ENCODE measurements at places on chromosomes 1 and 21.
A peak's percentile ranks its signal among the peaks of the same experiment; 100 is the strongest.

DNA sequence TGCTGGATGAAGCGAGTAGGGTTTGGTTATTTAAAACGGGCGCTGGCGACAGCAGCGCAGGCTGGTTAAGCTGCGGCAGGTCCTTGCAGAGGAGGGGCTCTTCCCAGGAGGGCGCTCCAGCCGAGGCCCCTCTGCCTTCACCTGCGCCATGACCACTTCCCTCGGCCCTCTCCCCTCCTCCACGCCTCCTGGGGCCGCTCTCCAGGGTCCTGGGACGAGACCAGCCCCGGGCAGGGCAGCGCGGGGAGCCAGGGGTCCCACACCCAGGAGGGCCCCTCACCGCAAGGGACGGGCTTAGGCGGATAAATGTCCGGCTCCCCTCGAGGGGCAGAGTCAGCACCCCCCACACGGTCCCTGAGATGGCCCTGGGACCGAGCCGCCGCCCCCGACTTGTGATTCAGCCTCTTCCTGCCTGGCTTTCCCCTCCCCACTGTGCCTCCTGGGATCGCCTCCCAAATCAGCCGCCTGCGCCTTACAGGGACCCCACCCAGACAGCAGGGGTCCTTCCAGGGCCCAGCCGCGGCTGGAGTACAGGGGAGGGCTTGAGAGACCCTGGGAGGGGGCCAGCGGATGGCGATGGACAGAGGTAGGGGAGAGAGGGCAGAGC lies 380.7 kb downstream of the MATN1 start:
- no peak for DNase-seq

DNA sequence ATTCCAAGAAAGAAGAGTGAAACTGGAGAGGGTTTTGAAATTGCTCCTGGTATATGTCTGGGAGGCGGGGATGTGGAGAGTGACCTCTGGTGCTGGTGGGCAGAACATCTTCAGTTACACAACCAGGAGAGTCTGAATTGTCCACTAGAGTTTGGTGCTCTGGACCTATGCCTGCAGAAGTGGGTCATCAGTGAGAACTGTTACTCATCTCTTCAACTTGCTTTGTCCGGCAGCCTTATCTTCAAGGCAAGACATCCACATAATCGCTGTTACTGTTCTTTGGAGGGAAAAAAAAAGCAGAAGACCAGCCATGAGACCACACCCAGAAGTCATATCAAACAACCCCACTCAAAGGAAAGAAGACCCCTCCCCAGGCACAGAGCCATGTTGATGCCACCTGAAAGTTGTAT lies 14.9 kb downstream of the SH2D1B start:
- no peak for DNase-seq

DNA sequence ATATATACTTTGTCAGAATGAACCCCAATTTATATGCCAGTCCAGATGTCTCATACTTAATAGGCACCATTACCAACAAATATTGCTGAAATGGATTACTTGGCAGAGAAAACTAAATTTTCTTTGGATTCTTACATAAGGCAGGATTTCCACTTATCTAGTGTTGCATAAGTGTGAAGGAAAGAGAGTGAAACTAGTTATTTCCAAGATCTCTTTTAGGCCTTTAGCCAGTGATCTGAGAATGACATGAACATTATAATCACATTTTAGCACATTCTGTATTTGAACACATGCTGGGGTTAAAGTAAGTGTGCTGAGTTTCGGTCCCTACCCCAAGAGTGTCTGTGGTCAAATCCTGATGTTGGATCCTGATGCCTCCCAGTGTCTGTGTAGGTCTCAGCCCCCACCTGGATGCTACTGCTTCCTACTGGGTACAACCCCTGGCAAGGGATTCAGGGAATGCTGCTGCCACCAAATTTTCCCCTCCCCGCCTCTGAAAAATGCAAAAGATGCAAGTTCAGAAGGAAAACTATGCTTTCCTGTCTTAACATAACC lies 11.2 kb downstream of the DDAH1 start:
- peak; percentile 68 for DNase-seq

DNA sequence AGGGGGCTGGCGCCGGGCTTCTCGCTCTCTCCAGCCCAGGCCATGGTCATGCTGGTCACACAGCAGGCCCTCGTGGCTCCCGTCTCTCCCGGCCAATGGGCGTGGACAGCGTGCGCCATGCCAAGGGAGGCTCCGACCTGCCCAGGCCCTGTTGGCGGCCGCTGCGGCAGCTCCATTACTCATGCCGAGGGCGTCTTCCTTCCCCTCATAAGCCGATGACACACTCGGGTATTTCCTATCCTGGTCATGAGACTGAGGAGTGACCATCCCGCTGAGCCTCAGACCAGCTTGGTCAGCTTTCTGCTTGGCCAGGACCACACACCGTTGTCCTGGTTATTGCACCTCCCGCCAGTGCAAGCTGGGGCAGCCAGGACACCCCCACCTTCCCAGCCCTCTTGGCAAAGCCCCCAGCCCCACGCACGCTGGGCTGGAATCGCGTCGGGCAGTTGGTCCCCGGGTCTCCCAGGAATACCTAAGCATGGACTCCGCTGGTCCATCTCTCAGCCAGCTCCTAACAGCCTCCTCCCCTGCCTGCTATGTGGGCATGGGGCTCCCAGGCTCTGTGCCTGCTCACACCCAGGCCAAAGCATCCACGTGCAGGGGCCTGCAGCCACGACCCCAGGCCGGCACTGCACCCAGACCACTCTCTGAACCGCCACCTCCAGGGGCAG lies 49.8 kb downstream of the ARHGEF16 start:
- no peak for DNase-seq

- no peak for DNase-seq
Observed at GRCh38 chr21:16239659-16240265, 510.0 kb downstream of the USP25 start.

DNA sequence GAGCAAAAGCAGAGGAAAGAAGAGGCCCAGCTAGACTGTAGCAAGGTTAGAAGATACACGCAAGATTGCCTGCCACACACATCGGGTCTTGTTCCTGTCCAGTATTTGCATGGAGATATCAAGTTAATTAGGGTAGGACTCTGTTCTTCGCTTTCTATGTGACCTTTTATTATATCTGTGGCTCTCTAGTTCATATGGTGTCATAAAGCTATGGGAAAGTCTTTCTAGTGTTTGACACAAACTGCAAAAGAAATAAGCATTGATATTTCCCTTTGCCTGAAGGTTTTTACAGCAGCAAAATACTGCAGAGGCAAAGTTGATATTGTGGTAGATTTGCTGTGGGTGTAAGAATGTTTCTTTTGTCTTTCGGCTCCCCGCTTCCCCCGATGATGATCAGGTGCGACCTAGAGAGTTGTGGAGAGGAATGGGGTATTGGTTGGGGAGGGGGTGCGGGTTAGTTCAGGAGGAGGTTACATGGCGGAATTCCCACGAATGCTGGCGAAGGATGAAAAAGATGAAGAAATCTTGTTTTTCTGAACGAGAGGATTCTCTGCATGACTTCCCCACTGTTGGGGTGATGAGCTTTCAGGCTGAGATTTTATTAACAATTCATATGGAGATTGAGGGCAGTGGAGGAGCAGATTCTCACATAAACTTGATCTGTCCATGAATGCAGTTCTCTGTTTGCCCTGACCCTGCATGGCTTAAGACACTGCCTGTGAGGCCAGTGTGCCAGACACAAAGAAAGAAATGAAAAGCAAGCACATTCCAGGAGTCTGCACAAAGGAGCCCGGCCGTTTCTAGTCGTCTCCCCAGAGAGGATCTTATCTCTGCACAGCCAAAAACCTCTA lies 550.2 kb downstream of the USP25 start:
- no peak for DNase-seq

GRCh38 chr1:155910621-155911121 lies 478 bp downstream of the RIT1 start:
- DNase-seq = no peak

DNA sequence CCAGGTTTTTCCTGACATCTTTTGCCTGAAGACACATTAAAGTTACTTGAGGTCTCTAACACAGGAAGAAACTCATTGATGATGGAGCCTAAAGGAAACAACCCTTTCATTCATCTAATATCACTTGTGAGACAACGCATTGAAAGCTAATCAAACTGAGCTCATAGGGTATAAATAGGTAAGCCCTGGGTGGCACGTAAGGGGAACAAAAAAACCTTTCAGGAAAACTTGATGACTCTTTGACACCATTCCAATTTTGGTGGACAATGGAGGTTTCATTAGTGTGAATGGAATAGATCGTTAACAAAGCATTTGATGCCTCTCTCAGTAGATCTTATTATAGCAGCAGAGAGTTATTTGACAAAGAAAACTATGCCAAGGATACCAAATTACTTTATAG lies 80.7 kb upstream of the DUSP10 start:
- no peak for DNase-seq

GRCh38 chr21:40886931-40887330 lies 40.0 kb upstream of the DSCAM start:
- DNase-seq = peak; percentile 62

DNA sequence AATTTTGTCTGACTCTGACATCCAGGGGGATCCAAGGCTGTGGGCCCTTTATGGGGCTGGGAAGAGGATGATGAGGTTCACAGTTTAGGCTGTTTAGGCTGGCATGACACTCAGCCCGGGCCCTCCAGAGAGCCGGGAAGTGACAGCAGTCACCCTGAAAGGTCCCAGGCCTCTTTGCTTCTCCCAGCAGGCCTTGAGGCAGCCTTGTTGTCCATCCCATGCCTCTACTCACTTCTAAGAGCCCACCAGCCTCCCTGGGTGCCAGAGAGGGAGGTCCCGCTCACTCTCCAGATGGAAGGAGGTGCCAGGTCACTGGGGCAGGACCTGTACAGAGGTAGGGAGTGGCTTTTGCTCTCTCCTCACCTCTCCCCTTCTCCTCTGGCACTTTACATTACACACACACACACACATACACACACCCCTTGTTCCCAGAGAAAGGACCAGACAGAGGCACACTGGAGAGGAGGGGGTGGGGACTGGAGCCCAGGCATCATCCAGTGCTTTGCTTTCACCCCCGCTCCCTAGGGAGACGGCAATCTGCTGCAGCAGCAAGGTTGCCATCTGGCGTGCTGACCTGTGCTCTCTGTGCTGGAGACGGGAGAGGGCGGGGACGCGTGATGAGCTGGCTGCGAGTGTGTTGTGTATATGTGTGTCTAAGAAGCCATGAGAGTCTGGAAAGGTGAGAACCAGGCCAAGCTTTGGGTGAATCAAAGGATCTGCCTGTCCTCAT lies 4.6 kb downstream of the KLHDC8A start:
- no peak for DNase-seq
